ENCODE measurements at places on chromosomes 11 and 22.

DNA sequence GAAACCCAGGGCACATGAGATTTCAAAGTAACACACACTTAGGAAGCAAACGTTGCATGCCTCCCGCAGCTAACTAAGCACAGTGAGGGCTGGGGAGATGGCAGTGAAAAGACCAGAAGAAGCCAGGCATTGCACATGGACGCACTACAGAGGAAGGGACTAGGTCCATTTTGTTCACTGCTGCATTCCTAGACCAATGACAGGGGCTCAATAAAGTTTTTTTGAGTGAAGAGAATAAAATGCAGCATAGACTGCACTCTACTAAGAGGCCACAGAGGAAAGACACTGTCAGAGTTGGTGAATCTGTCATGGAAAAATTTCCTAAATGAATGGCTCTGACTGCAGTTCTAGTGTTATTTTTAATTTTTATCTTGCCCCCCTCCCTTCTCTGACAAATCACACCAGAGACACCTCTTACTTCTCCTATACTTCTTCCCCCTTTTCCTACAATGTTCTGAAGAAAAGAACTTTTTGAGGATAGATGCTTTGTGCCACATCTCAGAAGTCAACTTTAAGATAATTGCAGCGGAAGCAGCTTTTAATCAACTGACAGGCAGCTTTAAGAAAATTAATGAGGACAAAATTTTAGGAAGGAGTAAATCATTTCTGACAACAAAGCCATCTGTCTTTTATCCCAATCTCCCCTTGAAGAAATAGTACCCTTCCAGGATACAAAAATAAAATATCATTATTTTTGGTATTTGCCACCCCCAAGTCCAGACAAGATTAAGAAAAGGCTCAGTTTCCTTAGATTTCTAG lies 34.8 kb upstream of the CHRM4 start:
- no peak for DNase-seq

DNA sequence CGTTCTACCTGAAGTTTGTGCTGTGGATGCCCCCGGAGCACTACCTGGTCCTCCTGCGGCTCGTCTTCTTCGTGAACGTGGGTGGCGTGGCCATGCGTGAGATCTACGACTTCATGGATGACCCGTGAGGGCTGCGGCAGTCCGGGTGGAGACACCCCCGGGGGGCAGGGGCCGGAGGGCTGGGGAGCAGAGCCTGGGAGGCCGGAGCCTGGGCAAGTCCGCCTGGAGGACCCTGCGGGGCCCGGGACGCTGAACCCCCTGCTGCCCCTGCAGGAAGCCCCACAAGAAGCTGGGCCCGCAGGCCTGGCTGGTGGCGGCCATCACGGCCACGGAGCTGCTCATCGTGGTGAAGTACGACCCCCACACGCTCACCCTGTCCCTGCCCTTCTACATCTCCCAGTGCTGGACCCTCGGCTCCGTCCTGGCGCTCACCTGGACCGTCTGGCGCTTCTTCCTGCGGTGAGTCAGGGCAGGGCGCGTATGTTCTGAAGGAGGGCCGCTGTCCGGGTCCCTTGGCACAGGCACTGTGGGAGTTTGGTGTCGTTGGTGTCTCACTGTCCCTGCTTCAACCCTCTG lies 17.3 kb downstream of the RNH1 start:
- no peak for DNase-seq

- DNase-seq: no peak
Observed at GRCh38 chr11:69811431-69811830, 7.8 kb downstream of the FGF3 start.

DNA sequence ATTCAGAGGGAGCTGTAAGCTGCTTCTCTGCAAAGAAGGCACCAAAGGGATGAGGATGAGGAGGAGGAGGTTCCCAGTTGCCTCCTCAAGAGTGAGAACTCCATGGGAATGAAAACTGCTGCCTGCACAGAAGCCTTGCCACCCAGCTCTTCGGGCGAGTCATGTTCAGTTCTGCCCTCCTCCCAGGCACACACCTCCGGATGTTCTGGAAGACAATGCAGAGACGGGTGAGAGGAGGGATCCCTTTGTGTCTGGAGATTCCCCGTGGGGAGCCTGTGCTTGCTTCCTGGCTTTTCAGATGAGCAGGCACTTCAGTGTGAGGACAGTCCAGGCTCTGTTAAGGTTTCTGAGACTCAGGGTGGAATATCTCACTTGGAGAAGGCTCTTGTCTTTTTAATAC lies 295.6 kb downstream of the DDX10 start:
- DNase-seq: no peak

DNA sequence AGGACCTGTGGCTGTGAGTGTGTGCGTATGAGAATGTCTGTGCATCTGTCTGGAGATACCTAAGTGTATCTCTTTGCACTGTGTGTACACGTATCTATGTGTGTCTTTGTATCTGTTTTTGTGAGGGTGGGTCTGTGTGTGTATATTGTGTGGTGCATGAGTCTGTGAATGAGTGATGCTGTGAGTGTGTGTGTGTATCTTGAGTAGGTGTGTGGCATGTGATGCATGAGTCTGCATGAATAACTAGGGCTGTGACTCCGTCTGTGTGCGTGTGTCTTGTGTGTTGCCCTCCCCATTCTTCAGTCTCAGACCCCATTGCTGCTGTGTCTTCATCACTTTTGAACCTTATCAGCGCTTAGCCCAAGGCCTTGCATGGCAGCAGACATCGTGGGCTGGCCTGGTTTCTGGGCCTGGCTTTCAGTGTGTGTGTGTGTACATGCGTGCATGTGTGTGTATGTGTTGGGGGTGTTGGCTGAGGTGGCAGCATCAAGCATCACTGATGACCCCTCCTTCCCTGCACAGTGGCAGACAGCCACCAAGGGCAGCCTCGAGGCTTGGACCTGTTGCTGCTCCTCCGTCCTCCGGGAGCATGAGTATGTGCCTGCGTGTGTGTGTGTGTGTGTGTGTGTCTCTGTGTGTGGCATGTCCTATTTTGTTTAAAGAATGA lies 1.4 kb downstream of the SGSM1 start:
- DNase-seq: no peak

DNA sequence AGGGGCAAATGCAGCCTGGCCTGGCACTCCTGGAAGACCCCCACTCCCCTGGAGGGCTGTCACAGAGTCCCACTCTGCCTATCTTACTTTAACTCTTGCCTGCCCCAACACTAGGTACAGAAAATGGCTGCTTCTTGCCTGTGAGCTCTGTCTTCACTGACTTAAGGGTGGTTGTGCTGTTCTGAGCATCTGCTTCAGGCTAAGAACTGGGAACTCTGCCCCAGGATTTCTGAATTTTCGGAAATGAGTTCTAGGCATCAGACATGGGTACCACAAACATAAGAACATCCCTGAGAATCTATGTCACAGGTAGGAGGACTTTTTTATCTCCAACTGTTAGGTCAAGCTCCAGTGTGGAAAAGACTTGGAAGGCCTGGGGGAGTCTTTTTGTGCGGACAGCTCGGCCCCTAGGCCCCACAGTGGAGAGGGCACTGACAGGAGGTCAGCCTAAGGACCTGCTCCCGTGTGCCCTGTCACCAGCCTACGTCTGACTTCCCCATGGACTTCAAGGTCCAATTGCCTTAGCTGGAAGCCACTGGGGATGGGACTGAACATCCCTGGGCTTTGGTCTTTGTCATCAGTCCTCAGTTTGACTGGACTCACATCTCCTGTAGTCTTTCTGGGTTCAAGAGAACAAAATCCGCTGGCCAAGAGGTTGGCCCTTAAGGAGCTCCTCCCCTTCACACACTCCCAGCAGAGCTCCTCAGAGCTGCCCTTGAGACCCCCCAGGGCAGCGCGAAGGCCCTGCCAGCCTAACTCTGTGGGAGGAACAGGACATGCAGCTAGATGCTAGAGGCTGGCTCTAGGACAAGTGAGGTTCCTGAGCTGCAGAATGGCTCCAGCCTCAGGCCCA lies 31.9 kb downstream of the PPP2R1B start:
- DNase-seq: no peak

GRCh38 chr11:74701351-74701750 lies 29.9 kb downstream of the CHRDL2 start:
- DNase-seq: no peak

DNA sequence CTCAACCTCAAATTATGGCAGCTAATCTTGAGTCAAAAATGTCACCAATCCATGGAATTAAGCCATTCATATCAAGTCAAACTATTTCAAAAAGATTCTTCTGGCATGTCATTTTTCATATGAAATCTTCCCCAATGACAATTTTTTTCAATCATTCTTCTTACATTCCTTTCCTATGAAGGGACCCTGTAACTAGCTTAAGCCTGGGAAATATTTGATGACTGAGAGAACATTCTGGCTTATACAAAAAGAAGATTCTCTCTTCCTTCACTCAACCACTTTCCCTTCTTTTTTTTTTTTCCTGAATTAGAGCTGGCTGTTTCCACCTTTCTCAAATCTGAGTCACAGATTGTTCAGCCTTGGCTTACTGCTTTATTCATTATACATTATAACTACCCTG lies 903.7 kb downstream of the FAM181B start:
- DNase-seq: no peak

- no peak for DNase-seq
Observed at GRCh38 chr11:128086794-128087193, 500.6 kb downstream of the ETS1 start.

GRCh38 chr11:76361776-76362175 lies 19.2 kb downstream of the THAP12 start:
- no peak for DNase-seq

DNA sequence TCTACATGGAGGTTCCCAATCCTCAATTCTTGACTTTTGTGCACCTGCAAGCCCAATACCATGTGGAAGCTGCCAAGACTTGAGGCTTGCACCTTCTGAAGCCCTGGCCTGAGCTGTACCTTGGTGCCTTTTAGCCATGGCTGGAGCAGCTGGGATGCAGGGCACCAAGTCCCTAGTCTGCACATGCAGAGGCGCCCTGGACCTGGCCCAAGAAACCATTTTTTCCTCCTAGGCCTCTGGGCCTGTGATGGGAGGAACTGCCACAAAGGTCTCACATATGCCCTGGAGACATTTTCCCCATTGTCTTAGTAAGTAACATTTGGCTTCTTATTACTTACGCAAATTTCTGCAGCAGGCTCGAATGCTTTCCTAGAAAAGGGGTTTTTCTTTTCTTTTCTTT lies 431.9 kb upstream of the ANO5 start:
- no peak for DNase-seq

- DNase-seq: no peak
Observed at GRCh38 chr11:6298605-6299004, 21.7 kb downstream of the CAVIN3 start.

GRCh38 chr22:47395481-47395880 lies 633.0 kb downstream of the TBC1D22A start:
- no peak for DNase-seq

- DNase-seq: no peak
Observed at GRCh38 chr11:125372088-125372487, 124.0 kb downstream of the FEZ1 start.

DNA sequence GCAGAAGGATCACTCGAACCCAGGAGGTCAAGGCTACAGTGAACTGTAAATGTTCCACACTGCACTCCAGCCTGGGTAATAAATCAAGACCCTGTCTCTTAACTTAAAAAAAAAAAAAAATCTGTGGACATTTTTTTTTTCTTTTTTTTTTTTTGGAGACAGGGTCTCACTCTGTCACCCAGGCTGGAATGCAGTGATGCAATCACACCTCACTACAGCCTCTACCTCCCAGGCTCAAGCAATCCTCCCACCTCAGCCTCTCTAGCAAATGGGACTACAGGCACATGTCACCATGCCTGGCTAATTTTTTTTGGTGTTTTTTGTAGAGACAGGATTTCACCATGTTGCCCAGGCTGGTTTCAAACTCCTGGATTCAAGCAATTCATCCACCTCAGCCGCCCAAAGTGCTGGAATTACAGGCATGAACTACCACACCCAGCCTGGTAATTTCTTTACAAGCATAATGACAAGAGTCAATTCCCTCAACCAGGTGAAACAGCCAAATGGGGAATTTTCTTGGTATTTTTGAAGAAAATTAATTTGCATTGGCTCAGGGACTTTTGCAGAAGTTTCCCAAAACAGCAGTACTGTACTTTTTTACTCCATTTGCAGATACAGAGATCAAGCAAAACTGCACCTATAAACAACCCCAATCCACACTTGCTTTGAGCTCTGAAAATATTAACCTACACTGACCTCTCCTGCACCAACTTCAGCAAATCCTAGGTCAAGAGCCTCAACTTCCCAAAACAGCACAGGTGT lies 44.0 kb downstream of the MRTFA start:
- DNase-seq: no peak

DNA sequence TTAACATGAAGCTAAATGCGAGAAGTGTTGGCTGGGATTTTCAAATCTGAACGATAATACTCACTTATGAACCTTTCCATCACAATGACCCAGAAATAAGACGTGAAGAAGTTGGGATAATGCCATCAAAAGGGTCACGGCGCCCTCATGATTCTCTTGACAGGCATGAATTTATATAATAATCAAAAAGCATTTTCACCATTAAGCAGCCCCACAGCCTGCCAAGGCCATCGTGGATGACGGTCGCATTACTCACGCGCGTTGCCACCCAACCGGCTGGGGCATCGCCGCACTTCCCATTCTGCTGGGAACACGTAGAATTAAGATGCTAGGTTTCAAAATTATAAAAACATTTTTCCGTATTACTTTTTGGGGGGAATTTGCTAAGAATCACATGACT lies 18.9 kb upstream of the GAL start:
- DNase-seq: no peak

- DNase-seq: no peak
Observed at GRCh38 chr11:127471662-127472061, 471.1 kb upstream of the KIRREL3 start.

DNA sequence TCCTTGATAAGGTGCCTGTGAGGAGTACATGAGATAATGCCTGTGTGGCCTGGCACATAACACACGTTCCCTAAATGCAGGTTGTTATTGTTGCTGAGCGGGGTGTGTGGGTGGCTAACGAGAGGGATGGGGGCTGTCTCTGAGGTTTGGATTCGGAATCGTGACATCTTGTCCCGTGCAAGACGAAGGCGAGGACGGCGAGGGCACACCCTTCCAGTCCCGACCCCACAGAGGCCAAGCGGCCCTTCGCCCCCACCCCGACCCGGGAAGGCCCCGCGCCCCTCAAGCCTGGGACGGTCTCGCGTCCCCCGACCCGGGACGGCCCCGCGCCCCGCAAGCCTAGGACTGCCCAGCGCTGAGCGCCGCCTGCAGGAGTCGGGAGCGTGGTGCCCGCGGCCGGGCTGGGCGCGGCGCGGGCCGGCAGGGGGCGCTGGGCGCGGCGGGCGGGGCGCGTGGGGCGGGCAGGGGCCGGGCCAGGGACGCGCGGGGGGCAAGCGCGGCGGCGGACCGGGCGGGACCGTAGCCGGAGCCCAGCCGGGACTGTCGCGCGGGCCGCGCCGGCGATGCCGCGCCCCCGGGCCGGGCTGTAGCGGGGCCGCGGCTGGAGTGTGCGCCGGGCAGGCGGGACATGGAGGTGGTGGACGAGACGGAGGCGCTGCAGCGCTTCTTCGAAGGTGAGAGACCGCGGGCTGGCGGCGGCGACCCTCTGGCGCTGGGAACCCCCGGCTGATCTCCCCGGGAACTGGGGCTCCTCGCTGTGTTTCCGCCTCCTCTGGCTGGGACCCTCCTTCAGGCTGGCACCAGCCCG lies at the start of gene MYRF:
TSS of gene MYRF (plus strand) at position 520 of the 808 bp plus-strand sequence. CDS start at position 629, 109 bp downstream.
- DNase-seq: peak; percentile 19

DNA sequence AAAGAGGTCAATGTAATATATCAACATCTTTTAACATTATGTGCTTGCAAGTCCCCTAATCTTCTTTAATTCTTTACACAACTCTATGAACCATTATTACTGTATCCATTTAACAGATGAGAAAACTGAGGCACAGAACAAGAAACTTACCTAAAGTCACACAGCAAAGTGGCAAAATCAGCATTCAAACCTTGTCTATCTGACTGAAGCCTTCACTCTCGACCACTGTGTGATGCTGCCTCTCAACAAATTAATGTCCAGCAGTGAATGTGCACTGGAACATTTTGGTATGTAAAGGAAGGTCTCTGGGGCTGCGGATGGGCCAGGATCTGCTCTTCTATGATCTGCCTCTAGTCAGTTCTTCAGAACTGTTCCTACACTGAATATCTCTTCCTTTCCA lies 42.1 kb downstream of the PRCP start:
- no peak for DNase-seq
